Suprapubic skin (tissue), 4 donors: ENCODE measurements at places on chromosomes 16 and 17. TPM values are rescaled to one million over a fixed set of nuclear protein-coding genes. Genes with fewer than 3 reads are reported as not detected.

DNA sequence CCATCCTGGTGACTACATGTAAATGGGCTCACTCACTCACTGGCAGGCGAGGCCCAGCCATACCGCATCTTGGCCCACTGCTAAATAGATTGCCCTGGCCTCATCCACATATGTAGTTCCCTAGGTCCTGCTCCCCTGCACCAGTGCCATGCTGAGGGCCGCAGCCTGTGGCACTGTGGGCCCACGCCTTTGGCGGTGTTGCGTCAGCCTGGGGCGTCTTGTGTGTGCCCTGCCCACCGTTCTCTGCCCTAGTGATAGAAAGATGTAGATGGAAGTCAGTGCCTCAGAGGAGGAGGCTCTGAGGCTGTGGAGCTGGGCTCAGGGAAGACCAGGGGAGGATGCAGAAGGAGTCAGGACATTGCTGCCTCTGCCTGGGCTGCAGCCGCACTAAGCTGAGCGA lies 18.9 kb downstream of the C17orf75 start:
- H3K27ac ChIP-seq = no peak overlapping the region
- no peak for DNase-seq
- H3K27me3 ChIP-seq = no peaks in the 10 kb centered on the region
- H3K36me3 ChIP-seq = no peaks in the 10 kb centered on the region
- H3K4me1 ChIP-seq = peaks cover 9% of the 10 kb centered on the region

DNA sequence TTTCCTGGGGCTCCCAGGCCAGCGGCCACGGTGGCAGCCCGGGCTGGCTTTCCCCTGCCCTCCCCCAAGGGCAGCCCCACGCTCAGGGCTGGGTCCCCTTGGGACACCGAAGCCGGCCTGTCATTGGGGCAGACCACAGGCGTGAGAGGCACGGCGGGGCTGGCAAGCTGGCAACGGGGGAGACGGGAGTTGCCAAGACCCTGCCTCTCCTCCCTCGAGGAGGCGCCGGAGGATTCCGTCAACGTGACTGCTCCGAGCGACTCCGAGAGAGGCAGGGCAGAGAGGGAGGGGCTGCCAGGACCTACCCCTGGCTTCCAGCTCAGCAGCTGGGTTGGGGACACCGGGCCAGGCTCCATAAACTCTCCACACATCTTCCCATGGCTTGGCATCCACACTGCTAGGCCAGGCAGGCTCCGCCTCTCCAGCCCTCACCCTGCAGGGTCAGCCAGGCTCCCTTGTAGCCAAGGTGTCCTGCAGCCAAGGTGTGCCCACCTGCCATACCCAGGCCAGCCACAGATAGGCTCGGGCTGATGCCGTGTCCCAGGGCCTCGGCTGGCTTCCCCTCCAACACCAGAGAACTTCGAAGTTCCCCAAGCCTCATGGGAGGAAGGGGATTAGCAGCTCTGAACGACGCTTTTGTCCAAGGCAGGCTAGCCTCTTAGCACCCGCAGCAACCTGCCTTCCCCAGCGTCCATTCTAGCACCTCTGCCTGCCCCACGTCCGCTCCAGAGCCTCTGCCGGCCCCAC lies 25.5 kb downstream of the TIMM22 start:
- no peaks in the 10 kb centered on the region for H3K27me3 ChIP-seq
- H3K4me3 ChIP-seq = no peak overlapping the region
- H3K4me1 ChIP-seq = peaks cover 9% of the 10 kb centered on the region

Gene NOD2
- total RNA-seq = 66.2 TPM

GRCh38 chr17:31092475-31093064 lies 2.2 kb upstream of the NF1 start:
- no peaks in the 10 kb centered on the region for H3K36me3 ChIP-seq
- no peak overlapping the region for H3K27ac ChIP-seq
- no peaks in the 10 kb centered on the region for H3K27me3 ChIP-seq
- H3K4me1 ChIP-seq = peaks cover 16% of the 10 kb centered on the region

Gene PRSS27
- total RNA-seq = 9.5 TPM

DNA sequence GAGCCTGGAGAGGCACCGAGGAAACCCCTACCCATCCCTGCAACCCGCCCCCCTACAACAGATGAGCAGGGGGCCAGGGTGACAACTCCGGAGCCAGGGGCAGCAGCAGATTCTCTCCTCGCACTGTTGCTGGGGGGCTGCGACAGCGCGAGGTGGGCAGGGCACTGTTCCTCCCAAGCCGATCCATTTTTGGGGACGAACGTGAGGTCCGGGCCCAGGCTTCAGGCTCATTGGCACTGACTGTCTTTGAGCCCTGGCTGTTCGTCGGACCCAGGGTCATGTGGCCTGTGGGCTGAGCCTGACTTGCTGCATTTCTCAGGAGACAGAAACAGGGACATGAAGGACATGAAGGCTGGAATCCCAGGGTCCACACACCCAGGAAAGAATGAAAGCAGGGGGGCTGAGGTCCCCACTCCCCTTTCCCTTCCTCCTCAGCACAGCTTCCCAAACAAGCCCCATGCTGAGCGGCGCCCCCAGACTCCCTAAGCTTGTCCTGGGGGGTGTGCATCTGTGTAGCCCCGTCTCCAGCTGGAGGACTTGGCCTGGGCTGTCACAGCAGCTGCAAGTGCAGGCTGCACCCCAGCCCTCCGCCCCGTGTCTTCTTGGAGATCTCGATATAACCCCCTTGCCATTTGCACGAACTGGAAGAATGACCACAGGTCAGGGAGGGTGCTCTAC lies 18.7 kb downstream of the CEP295NL start:
- H3K4me1 ChIP-seq = peaks cover 68% of the 10 kb centered on the region
- peak overlapping the region; percentile 39 for H3K4me3 ChIP-seq
- no peaks in the 10 kb centered on the region for H3K36me3 ChIP-seq

- H3K27ac ChIP-seq = no peak overlapping the region
- H3K4me1 ChIP-seq = peaks cover 13% of the 10 kb centered on the region
- DNase-seq = no peak
- peaks cover 18% of the 10 kb centered on the region for H3K36me3 ChIP-seq
- H3K4me3 ChIP-seq = no peak overlapping the region
Measured at GRCh38 chr17:73237714-73238113, 24.0 kb downstream of the CPSF4L start.

Gene TOX3
- 4.7 TPM for total RNA-seq

DNA sequence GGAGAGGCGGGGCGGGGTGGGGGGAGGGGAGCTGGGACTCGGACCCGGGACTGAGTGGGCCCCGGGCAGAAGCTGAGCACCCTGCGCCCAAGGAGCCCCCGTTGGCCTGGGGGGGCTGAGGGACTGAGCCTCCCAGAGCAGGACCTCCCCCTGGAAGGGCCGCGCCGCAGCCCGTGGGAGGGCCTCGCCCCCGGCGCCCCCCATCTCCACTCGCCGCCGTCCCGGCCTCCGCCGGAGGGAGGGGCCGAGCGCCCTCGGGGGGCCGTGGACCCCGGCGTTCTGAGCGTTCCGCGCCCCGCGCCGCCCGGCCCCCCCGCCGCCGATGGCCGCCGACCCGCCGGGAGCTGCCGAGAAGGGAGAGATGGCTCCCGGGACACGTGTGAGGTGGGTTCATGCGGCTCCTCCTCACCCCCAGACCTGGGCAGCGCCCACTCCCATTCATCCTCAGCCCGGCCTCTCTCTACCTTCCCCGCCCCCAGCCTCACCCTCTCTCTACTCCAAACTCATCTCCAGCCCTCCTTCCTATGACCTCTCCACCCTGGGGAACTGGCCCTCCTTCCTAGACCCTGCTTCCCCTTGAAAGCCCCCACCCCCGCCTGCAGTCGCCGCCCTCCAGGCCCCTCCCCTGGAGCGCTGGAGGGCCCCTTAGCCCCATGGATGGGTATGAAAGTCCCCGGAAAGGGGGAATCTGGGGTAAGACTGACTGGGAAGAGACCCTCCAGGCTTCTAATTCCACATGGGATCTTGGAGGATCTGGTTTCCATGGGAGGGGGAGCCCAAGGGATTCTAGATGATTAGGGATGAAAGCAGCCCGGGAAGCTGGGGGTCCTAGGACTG lies 922 bp downstream of the FBXL19 start:
- H3K27ac ChIP-seq = peak overlapping the region; percentile 77
- H3K27me3 ChIP-seq = no peaks in the 10 kb centered on the region
- DNase-seq = peak; percentile 78
- H3K36me3 ChIP-seq = peaks cover 11% of the 10 kb centered on the region
- peaks cover 42% of the 10 kb centered on the region for H3K4me1 ChIP-seq

Gene OR1A1
- not detected for total RNA-seq

DNA sequence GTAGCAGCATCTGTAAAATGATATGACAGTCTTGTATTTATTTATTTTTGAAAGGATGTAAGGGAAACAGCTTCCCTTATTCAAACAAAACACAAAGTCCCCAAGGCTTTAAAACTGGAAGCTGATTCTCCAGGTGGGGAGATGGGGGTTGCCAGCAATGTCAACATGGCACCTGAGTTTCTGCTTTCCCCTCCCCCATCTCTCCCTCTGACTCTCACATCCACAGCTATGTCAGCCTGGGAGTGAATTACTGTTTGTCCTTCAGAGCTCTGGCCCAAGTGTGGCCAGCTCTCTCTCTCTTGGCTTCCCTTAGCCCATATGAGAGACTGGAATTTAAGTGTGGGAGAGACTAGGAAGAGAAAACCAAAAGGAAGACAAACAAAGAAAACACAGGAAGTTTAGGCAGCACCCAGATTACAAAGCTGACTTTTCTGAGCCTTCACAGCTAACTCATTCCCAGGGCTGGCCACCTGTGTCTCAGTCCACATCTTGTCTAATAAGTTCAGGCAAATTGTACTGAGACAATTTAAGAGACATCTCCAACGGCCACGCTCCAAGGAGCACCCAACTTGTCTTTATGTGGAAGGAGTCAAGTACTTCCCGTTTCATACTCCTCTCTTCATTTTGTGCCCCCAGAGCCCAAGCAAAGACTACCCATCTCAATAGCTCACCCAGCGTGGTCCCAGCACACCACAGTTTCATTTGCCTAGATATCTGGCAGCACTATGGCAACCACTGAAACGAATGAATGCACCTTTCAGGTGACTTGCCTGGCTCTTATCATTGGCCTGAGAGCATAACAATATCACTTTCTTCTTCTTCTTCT lies 69.2 kb downstream of the SOX9 start:
- H3K27me3 ChIP-seq = peaks cover 3% of the 10 kb centered on the region
- no peak overlapping the region for H3K27ac ChIP-seq
- no peaks in the 10 kb centered on the region for H3K36me3 ChIP-seq
- H3K4me1 ChIP-seq = no peaks in the 10 kb centered on the region
- no peak overlapping the region for H3K4me3 ChIP-seq

Gene C16orf96
- 0.34 TPM for total RNA-seq

DNA sequence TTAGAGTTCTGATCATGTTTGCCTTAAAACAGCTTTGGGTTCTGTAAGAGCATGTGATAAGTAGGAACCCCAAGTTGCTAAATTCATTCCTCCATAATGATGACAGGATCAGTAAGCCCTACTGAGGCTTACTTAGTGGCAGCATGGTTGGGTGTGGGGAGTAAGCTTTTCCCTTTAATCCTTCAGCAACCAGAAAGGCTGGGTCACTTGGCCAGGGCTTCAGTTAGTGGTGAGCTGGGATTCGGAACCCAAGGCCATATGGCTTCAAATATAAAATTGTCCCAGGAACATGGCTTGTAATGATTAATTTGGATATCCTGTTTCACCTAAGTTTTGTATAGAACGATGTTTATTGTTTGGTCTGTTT lies 850 bp downstream of the GINS3 start:
- no peaks in the 10 kb centered on the region for H3K36me3 ChIP-seq
- H3K4me1 ChIP-seq = peaks cover 10% of the 10 kb centered on the region
- DNase-seq = no peak
- no peak overlapping the region for H3K27ac ChIP-seq
- no peaks in the 10 kb centered on the region for H3K27me3 ChIP-seq

Gene DLX3
- 31.8 TPM for total RNA-seq

DNA sequence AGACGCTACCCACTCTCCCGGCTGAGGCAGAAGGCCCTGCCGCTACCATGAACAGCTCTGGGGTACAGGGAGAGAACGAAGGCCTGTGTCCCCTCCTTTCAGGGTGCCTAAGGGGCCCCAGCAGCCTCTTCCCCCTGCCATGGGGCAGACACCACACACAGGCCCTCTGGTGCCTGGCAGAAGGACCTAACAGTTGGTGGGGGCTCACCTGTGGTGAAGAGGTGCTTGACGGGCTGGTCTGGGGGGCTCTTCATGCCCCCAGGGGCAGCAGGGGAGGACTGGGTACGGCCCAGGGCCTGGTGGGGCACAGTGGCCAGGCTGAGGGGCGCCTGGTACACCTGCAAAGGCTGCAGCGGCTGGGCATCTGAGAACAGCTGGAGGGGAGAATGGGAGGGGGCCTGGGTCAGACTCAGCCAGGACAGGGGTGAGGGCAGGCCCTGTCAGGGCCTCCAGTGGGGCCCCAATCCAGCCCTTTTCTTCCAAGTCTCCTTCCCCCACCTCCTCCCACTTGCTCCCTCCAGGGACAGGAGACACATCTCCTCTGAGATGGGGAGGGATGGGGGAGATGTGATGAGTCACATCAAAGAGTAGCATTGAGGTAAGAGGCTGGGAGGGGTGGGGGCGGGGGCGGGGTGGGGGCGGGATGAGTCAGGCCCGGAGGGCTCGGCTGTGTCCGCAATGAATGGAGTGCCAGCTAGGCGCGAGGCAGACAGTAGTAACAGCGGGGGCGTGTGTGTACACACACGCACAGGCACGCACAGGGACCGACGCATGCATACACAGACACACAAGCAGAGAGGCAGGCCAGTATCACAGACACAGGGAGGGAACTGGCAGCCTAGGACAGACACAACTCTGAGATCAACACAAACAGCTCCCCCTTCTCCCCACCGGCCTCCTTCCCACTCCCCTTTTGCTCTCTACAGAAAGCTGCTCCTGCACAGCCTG lies 16.1 kb downstream of the G6PC3 start:
- no peak overlapping the region for H3K4me3 ChIP-seq
- DNase-seq = no peak
- H3K4me1 ChIP-seq = peaks cover 21% of the 10 kb centered on the region
- no peaks in the 10 kb centered on the region for H3K27me3 ChIP-seq

Gene MPO
- total RNA-seq = not detected

Gene XYLT1
- 27.4 TPM for total RNA-seq

Gene HYDIN
- 0.47 TPM for total RNA-seq
